Thoracic aorta endothelial cell (primary cell): ENCODE measurements at places on chromosomes 4 and X. TPM values are rescaled to one million over a fixed set of nuclear protein-coding genes. Genes with fewer than 3 reads are reported as not detected.

Gene FOXP3
- not detected in 2 replicates for total RNA-seq

Gene TEX11
- not detected in 2 replicates for total RNA-seq

Gene HMX1
- not detected in 2 replicates for total RNA-seq

Gene IL1RAPL1
- 0.27 and 0.29 TPM in 2 replicates for total RNA-seq

Gene F9
- total RNA-seq: not detected in 2 replicates

Gene PNMA6F
- not detected in 2 replicates for total RNA-seq

Gene GSX2
- not detected in 2 replicates for total RNA-seq

Gene STK32B
- total RNA-seq: 15.4 and 21.3 TPM in 2 replicates

Gene ASB5
- not detected in 2 replicates for total RNA-seq

Gene IGFBP7
- total RNA-seq: 163 and 201 TPM in 2 replicates

Gene FAM53A
- 1.3 and 1.6 TPM in 2 replicates for total RNA-seq

Gene PAGE2B
- not detected in 2 replicates for total RNA-seq

Gene AMTN
- total RNA-seq: not detected in 2 replicates

Gene PDZD4
- under 0.01 and 0.14 TPM in 2 replicates for total RNA-seq

Gene CT45A5
- not detected in 2 replicates for total RNA-seq

Gene LYAR
- 38.6 and 39.6 TPM in 2 replicates for total RNA-seq

Gene KLB
- total RNA-seq: under 0.01 TPM in 1 of 2 replicates, not detected in the other
